ENCODE measurements at places on chromosomes 16 and 17. TPM values are rescaled to one million over a fixed set of nuclear protein-coding genes. Genes with fewer than 3 reads are reported as not detected.

DNA sequence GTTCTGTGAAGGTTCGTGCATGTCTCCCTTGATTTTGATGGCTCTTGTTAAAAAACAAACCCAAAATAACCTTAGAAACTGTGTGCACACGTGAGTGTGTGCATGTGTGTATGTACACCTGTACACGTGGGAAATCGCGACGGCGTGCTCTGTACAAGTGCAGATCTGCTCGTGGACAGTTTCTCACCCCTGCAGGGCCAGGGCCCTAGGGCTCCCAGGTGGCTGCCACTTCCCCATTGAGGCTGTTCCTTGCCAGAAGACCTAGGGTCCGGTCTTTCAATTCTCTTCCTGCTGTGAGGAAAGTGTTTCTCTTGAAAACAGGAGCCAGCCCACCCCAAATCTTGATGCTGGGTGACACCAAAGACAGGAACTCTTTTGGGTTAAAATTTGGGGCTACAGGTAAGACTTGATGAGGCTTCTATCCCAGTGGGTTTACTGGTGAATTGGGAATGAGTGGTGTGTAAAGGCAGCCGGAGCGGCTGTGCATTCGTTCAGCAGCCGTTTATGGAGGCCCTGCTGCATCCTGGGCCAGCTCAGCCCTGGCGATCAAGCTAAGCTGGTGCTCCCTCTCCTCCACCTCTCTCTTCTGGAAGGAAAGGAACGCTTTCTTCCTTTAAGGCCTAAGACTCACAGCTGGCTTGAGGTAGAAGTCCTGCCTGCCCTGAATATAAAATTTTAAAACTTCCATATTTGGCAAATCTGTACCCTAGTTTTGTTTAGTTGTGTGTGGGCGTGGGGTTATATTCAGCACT is 137.9 kb downstream of the CLEC16A start:
- H3K27ac ChIP-seq: no peak overlapping the region
- H3K36me3 ChIP-seq: no peaks in the 10 kb centered on the region
- no peaks in the 10 kb centered on the region for H3K27me3 ChIP-seq

GRCh38 chr16:3829631-3830536 is 50.6 kb downstream of the CREBBP start:
- no peak overlapping the region for H3K4me3 ChIP-seq
- peaks cover 43% of the 10 kb centered on the region for H3K4me1 ChIP-seq
- DNase-seq: no peak
- H3K27ac ChIP-seq: peak overlapping the region; percentile 50
- H3K27me3 ChIP-seq: no peaks in the 10 kb centered on the region

DNA sequence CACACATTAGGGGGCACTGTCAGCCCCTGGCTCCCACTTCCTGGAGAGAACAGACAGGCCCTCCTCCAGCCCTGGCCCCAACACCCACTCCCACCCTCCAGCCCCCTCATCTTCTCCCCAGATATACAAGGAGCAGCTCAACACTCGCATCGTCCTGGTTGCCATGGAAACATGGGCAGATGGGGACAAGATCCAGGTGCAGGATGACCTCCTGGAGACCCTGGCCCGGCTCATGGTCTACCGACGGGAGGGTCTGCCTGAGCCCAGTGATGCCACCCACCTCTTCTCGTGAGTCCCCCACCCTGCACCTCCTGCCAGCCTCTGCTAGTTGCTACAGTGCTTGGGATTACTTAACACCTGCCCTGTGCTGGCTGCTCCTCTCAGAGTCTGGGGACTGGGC is 14.4 kb downstream of the ADAM11 start:
- no peak for DNase-seq
- H3K27me3 ChIP-seq: no peaks in the 10 kb centered on the region
- H3K4me3 ChIP-seq: no peak overlapping the region
- no peaks in the 10 kb centered on the region for H3K36me3 ChIP-seq
- peaks cover 9% of the 10 kb centered on the region for H3K4me1 ChIP-seq

GRCh38 chr17:78645421-78646295 is 68.5 kb upstream of the DNAH17 start:
- peaks cover 4% of the 10 kb centered on the region for H3K27me3 ChIP-seq
- no peaks in the 10 kb centered on the region for H3K4me1 ChIP-seq
- DNase-seq: peak; percentile 81
- no peak overlapping the region for H3K4me3 ChIP-seq

DNA sequence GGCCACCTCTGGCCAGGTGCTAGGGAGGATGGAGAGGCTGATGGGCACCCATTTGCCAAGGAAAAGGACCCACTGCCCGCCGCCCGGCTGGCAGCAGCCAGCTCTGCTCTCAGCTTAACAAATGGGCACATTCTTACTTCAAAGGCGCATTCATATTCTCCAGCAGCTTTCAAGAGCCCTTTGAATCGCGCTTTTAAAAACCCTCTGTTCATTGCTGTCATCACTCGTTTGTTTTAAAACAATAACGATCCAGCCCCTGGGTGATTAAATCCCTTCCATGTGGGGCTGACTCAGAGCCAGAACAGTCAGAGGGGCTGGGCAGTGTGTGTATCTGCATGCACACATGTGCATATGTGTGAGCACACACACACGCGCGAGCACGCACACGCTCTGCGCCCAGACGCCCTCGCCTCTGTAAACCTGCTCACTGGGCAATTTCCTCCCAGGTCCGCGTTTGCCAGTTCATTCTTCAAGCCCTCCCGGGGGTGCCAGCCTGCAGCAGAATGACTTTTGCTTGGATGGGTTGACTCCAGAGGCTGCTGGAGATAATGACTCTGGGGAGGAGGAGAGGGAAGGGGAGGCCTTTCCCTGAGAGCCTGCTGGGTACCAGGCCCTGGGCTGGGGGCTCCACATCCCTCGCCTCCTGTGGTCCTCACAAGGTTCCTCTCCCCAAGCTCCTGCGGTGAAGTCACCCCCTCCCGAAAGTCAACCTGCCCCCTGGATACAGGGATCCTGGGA is 133.1 kb downstream of the SDK2 start:
- no peak overlapping the region for H3K27ac ChIP-seq
- H3K27me3 ChIP-seq: peaks cover 3% of the 10 kb centered on the region
- no peak overlapping the region for H3K4me3 ChIP-seq
- no peaks in the 10 kb centered on the region for H3K36me3 ChIP-seq

- no peak overlapping the region for H3K27ac ChIP-seq
- H3K4me1 ChIP-seq: no peaks in the 10 kb centered on the region
- DNase-seq: no peak
Measured at GRCh38 chr17:72077326-72077960, 43.4 kb upstream of the SOX9 start.

DNA sequence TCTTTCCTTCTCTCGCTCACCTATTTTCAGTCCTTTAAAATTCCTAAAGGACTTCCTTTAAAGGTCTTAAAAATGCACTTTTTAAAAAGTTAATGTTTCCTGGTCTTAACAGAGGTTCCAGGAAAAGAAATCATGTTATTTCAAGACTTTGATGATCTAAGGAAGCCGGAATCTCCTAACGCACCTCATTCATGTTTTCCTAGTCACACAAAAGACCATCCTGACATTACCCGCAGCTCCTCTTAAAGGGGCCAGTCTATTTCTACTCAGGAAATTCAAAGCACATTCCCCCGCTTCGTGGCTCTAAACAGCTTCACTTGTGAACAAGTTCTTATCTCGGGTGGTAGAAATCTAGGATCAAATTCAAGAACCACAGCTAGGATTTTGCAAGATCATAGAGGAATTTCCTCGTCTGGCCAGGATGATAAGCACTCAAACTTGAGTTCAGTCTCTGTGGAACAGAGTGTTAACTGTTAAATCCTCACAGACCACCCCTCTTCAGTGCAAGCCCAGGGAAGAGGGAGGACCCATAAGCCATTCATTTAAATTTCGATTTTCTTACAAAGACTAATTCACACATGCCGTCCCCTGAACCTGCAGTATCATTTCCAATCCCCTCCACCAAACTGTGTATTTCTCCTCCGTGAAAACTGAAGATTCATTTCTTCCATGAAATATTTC is 137.1 kb upstream of the AXIN2 start:
- H3K4me1 ChIP-seq: no peaks in the 10 kb centered on the region
- no peaks in the 10 kb centered on the region for H3K36me3 ChIP-seq
- H3K27ac ChIP-seq: no peak overlapping the region
- H3K4me3 ChIP-seq: no peak overlapping the region
- H3K27me3 ChIP-seq: no peaks in the 10 kb centered on the region

Gene PGAP6
- 30.6 TPM for total RNA-seq

Gene FOXC2
- 0.32 TPM for total RNA-seq

Gene ODAD4
- not detected for total RNA-seq

Gene ODF4
- total RNA-seq: not detected

GRCh38 chr17:62688398-62689160 is 61.1 kb downstream of the MRC2 start:
- no peak overlapping the region for H3K27ac ChIP-seq
- H3K36me3 ChIP-seq: no peaks in the 10 kb centered on the region
- H3K27me3 ChIP-seq: no peaks in the 10 kb centered on the region
- no peak overlapping the region for H3K4me3 ChIP-seq

DNA sequence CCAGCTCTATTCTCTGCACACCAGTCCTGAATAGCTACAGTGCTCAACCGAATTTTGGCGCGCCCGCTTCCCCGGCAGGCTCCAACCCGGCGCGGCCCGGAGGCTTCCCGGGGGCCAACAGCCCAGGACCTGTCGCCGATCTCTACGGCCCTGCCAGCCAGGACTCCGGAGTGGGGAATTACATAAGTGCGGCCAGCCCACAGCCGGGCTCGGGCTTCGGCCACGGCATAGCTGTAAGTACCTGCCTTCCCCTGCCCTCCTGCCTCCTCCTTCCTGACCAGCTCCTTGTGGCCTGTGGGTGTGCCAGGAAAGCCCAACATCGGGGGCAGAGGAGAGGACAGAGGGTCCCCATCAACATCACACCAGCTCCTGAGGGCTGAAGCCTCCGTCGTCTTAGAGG is 70.2 kb downstream of the CCDC182 start:
- no peaks in the 10 kb centered on the region for H3K36me3 ChIP-seq
- H3K4me1 ChIP-seq: peaks cover 12% of the 10 kb centered on the region
- no peak overlapping the region for H3K27ac ChIP-seq
- DNase-seq: no peak

Data from psoas muscle (tissue), 8 donors.